ENCODE measurements at places on chromosomes 4 and X.

DNA sequence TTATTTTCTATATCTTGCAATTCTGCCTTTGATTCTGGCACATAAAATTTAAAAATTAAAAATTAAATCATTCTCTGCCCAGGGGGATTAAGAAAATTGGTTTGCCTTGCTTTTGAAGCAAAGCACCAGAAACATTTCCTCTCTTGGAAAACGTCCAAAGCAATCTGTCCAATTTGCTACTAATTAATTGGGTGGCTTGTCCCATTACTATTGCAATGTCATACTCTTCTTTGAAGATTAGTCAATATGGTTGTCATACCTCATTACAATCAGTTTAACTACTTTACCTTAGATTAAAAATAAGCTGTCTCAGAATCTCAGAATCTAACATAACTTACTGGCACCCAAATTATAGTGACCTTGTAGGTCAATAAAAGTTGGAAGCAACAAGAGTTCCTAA is 208.8 kb downstream of the TMA16 start:
- no peak for DNase-seq

DNA sequence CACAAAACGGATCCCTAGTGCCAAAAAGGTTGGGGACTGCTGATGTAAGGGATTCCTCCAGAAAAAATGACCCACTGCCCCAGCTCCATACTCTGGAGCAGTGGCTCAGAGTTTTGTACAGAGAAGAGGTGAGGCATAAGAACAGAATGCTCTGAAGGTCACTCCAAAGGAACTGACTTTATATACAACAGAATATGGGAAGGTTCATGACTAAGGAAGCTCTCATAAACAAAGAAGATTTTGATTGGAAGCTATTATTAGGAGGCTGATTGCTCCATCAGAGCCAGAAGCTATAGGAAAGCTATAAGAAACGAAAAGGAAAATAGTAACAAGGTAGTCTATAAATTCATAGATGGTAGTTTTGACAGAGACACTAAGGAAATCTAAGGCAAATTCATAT is 203.1 kb downstream of the SLC7A11 start:
- DNase-seq: no peak

DNA sequence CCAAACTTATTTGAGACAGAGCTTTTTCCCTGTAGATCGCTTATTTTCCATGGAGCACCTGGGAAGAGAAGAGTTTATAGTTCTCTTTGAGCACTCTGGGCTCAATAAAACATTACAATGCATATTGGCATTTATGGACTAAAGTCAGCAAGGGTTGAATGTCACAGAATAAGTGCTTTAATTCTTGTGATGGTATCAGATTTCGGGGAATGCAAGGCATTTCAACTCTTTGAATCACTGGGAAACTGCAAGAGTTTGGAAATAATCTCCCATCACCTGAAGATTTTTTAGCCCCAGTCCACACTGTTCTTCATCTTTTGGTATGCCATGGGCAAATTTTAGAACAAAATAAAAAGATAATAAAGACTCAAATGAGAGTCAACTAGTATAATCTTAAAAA is 111.5 kb upstream of the WDFY3 start:
- DNase-seq: no peak

DNA sequence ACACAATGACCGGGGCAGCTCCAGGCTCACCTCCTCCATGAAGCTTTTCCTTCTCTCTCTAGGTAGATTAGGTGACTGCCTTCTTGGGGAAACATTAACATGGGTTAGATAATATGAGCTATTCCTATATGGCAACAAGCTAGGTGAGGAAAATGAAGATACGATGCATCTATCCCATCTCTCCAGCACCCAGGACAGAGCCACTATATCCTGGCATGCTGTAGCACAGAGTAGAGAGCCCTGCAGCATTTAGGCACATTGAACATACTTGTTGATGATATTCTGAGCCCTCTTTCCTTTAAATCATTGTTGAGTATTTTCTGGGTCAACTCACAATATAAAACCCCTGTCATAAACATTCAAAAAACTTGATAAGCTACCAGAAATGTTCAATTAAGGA is 494.2 kb upstream of the MAGEB2 start:
- no peak for DNase-seq
